ENCODE measurements at places on chromosomes 4 and X.
A peak's percentile ranks its signal among the peaks of the same experiment; 100 is the strongest.

DNA sequence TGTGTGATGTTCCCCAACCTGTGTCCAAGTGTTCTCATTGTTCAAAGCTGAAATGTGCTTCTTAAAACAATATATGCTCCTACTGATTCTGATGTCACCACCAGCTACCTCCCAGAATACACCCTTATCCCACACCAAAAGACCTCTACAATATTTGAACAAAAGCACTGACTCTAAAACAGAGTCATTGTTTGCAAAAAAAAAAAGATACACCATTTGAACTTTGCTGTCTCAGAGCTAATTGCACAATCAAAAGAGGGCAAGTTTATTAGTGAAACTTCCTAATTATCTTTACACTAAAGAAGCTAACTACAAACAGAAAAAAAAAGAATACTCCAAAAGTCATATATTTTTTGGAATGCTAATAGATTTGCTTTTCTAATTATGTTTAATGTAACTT lies 34.1 kb upstream of the INTU start:
- no peak for DNase-seq

DNA sequence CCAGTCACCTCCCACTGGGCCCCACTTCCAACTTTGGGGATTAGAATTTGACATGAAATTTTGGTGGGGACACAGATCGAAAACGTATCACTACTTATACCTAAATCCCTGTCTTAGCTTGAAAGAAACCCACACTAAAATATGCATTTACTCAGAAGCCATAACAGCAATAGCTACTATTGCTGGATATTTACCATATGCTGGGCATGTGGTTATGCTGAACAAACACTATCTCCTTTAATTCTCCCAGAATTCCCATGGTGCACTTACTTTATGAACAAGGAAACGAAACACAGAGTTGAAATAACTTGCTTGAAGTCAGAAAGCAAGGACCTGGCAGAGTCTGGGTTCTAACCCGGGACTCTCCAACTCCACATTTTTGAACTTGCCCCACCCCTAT lies 39.3 kb downstream of the CYTL1 start:
- DNase-seq, result no peak

DNA sequence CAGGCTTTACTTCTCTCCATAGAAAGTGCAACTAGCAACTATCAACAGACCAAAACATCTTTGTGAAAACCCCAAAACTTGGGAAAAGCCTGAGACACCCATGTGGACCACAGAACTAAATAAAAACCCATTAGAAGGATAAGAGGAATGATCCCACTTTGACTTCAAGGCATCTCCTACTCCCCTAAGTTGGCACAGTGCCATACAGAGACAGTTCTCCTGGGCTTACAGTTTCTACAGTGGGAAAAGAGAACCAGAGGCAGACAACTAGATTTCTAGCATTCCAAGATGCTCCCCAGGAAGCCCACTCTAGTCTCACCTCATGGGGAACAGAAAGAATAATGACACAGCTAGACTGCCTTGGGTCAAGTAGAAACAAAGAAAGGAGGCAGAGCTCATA lies 20.4 kb downstream of the TMLHE start:
- DNase-seq, result no peak

GRCh38 chr4:87196927-87197326 lies 23.5 kb downstream of the KLHL8 start:
- DNase-seq, result no peak

DNA sequence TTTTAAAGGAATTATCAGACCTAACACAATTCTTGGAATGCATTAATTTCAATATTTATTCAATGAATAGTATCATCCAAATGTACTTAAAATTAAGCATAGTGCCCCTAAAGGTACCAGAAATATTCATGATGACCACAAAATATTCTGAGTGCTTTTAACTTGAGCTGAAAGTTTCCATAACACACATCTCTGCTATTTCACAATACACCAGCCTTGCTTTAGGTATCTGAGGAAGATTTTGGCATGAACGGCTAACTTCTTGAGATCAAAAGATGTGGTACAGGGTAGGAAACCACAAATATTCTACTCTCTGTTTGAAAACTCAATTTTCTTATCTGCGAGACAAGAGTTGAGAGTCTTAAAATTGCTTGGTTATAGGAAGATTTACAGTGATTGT lies 538.3 kb upstream of the PCDH7 start:
- no peak for DNase-seq

DNA sequence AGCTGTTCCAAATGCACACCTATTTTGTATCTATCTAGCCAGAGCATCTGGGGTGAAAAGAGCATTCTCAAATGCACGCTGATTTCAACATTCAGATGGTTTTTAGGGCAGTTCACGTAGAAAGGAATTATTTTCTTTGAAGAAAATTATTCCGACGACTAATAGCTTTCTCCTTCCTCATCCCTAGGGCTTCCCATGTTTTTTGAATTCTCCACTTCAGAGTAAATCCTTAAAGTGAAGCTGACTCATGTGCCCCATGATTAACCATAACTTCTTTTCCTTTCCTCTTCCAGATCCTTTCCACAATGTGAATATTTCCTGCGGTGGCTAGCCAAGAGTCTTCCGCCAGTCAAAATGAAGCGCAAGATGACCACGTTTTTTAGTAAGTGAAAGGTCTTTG lies 86.7 kb upstream of the PDHA1 start:
- no peak for DNase-seq

- DNase-seq, result no peak
Observed at GRCh38 chr4:145293658-145294057, 113.3 kb upstream of the OTUD4 start.

DNA sequence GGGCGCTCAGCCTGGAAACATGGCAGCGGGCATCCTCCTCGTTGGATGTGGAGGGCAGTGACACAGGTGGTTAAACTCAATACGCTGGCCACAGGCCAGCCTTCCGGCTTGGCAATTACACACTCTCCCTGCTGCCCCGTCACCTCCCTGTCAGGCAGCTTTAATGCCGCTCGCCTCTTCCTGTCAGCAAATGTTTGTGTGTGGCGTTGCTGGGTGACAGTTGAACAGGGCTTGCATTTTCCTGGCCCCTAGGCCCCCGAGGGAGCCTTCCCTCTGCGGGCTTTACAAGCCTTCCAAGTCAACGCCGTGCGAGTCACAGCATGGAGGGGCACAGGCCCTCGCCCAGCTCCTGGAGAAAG lies 620.0 kb downstream of the BCOR start:
- DNase-seq, result peak; percentile 82

DNA sequence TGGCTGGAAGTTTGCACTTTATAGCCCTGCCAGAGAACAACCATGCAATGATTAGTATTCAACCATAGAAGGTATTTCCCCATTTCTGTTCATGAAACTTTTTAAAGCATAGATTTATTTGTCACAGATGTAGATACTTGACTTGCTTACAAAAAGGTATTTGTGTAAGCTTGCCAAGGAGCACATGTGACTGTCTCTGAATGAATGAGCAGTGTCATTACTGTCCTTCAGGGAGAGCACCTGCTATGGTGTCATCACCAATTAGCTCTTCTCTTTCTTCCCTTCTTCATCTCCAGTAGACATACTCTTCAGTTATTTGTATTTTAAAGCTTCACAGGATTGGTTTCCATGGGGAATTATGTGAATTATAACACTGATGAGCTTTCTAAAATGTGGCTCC lies 1064.7 kb upstream of the GRIA3 start:
- no peak for DNase-seq

DNA sequence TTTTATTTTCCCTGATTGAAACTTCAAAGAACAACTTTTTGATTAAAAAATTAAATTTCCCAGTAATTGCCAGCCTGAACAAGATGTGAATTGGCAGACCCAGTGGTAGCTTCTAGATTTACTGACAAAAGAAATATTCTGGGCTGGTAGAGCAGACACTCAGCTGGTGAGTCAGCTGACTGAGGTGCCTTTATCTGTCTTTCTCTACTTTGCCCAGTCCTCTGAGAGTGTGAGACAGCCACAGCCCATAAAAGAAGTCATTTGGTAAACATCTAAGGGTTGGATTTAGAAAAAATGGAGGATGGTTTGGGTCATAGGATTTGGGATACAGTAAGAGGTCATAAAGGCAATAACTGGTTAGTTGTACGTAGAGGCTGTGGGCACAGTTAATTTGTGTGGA lies 54.5 kb downstream of the CCSER1 start:
- DNase-seq, result no peak

DNA sequence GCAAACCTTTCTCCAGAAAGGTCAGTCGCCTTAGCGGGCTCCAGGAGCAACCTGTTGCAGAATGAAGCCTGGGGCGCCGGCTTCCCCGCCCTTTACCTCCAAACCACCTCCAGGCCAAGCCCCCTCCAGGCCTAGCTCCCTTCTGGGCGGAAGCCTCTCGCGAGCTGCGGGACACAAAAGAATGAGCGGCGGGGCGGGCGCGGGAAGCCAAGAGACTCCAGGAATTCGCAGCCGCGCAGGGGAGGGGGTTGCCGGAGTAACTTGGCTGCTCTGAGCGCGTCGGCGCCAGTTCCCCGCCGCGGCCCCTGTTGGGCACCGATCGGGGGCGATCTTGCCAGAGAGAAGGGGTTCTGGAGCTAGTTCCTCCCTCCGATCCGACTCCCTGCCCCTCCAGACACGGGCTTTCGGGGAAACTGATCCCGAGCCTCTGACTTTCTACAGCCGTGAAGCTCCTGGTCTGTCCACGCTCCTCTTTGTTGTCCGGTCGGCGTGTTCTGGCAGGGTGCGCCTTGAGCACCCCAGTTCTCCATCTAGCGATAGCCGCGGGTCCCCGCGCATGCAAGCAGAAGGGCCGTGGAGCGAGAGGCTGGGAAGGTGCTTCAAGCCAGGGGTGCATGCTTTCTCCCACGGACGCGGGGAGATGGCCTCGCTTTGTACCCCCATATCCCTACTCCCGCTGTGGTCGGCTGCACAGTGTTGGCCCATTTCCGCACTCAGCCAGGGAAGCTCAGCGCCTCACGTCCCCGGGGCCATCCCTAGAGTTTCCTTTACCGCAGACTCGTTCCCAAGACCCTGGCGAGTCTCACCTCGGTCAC lies 1.2 kb downstream of the PROM1 start:
- DNase-seq, result peak; percentile 80

GRCh38 chrX:79368441-79368840 lies 1.3 kb upstream of the ITM2A start:
- no peak for DNase-seq

DNA sequence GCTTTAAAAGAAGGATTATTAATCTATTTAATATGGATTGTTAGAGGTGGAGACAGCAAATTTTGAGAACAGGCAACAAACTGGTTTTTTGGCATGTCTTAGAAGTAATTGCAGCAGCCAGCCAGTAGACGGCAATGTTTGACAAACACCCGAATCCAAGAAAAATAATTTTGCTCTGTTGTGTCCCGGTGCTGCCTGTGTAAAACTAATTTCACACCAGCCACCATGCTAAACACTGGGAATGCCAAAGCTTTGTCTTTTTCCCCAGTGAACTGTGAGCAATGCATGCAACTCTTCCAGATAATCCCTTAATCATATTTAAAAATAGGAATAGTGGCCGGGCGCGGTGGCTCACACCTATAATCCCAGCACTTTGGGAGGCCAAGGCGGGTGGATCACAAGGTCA lies 25.9 kb downstream of the SMIM31 start:
- no peak for DNase-seq

DNA sequence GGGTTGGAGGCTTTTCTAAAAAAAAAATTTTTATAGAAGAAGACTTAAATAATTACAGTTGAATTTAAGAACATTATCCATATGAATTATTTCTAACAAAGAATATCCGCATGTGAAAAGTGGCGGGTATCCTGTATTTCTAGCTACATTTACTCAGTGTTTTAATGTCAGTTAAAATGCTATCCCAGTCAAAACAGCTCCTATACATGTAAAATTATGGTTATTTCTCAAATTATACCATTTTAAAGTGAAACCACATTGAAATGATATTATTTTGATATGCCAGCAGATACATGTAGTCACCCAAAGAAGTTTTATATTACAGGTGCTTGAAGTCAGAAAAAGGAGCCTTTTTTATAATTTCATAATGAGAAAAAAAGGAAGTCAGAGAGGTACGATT lies 168.5 kb upstream of the ATOH1 start:
- DNase-seq, result no peak

DNA sequence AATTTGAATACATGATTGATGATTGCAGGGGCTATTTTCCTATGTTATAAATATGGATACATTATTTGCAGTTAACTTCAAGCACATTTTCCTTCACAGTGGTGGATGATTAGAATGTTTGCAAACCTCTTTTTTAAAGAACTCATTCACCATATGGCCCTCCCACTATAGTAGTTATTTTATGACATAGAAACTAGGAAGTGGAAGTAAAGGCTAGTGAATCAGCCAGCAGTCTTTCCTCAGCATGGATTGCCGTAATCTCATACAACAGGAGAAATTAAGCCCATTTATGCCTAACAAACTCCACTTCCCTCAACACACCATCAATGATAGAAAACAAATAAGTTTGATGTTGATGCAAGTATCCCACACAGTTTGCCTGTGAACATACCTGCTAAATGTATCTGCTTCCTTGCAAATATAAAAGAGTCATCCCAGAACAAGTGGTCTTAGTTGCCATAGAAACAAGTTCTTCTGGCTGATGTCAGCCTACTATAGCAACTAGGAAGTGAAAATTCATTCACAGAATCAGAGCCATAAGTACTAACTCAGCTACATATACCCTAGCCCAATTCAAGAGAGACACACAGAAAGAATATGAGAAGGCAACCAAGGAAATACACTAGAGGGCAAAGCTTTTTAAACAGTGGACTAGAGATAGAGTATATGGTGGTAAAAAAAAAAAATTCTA lies 100.9 kb upstream of the RADX start:
- no peak for DNase-seq

- DNase-seq, result no peak
Observed at GRCh38 chr4:180610324-180610723, 1632.9 kb upstream of the TENM3 start.

- DNase-seq, result no peak
Observed at GRCh38 chr4:153064571-153064970, 128.4 kb downstream of the FHDC1 start.

- peak; percentile 59 for DNase-seq
Observed at GRCh38 chr4:121073004-121073435, 685 bp upstream of the NDNF start.

- DNase-seq, result no peak
Observed at GRCh38 chrX:51192104-51192503, 140.5 kb upstream of the NUDT10 start.

DNA sequence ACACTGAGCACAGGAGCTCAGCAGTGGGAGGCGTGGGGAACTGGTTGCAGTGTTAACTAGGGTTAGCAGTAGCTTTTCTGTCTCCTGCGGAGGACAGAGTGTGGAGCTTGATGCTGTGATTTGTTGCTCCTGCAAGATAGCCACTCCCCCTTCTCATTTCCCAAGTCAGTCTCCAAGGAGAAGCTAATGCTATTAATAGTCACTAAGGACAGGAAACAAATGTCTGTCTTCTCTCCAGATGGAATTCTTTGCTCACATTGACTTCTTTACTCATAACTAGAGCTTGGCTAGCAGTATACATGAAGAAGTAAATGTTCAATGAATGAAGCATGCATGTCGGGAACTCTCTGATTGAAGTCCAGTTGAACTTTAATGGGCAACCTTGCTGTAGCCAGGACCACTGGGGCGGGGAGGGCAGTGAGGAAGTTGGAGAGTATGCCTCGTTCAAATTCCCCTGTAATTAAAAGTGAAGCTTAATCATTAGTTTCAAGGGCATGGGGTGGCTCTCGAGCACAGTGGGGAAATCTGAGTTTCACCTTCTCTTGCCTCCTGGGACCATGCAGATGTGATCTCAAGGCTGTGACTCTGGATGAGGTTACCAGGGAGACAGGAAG lies 156.6 kb upstream of the SCML1 start:
- DNase-seq, result peak; percentile 71

GRCh38 chr4:32735856-32736590 lies 2015.9 kb downstream of the PCDH7 start:
- DNase-seq, result no peak

Data from renal pelvis (tissue), 12 donors.